ENCODE measurements at places on chromosomes 6 and 20. TPM values are rescaled to one million over a fixed set of nuclear protein-coding genes. Genes with fewer than 3 reads are reported as not detected.

The SEL1L2 gene
- not detected for total RNA-seq

The DAAM2 gene
- 0.87 TPM for total RNA-seq

The KCTD20 gene
- total RNA-seq = 48.8 TPM

The OPN5 gene
- total RNA-seq = not detected

The NOX3 gene
- not detected for total RNA-seq

The DDO gene
- total RNA-seq = 0.07 TPM

The PAX1 gene
- not detected for total RNA-seq

The C20orf202 gene
- total RNA-seq = not detected

The ENPP1 gene
- 2.2 TPM for total RNA-seq
